ENCODE measurements at places on chromosomes 5 and 9.

- DNase-seq = no peak
Observed at GRCh38 chr5:36928947-36929346, 52.4 kb downstream of the NIPBL start.

GRCh38 chr5:173592050-173592669, 24.3 kb downstream of the BOD1 start:
- no peak for DNase-seq

DNA sequence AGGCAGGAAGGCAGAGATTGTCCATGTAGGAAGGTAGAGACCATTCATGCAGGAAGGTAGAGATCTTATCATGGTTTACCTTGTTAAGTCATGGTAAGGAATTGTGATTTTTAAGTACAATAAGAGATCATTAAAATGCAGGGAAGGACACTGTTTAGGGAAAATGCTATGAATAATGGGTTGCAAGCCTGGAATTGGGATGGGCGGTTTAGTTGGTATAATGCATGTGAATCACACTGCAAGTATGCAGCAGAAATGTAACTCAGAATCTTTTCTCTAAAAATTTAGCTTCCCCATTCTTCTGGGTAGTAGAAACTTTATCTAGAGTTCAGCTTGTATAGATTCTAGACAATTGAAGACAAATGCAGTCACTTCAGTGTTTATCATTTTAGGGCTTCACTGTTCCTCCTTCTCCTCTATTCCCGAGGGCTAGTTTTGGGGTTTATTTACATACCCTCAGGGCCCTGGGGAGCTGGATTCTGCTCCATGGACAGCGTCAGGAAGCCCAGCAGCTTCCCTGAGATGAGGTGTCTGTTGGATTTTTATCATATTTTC, 212.0 kb downstream of the SREK1 start:
- DNase-seq = no peak

- DNase-seq = no peak
Observed at GRCh38 chr5:84303315-84303714, 81.4 kb downstream of the EDIL3 start.

- DNase-seq = no peak
Observed at GRCh38 chr5:157562111-157562581, 13.4 kb downstream of the ADAM19 start.

GRCh38 chr5:134659456-134659855, 10.9 kb downstream of the SEC24A start:
- no peak for DNase-seq

- no peak for DNase-seq
Observed at GRCh38 chr5:146586752-146587151, 70.8 kb upstream of the GPR151 start.

GRCh38 chr9:94482110-94482509, 72.8 kb upstream of the PCAT7 start:
- DNase-seq = no peak

GRCh38 chr5:33232731-33233505, 207.8 kb upstream of the TARS1 start:
- DNase-seq = no peak

DNA sequence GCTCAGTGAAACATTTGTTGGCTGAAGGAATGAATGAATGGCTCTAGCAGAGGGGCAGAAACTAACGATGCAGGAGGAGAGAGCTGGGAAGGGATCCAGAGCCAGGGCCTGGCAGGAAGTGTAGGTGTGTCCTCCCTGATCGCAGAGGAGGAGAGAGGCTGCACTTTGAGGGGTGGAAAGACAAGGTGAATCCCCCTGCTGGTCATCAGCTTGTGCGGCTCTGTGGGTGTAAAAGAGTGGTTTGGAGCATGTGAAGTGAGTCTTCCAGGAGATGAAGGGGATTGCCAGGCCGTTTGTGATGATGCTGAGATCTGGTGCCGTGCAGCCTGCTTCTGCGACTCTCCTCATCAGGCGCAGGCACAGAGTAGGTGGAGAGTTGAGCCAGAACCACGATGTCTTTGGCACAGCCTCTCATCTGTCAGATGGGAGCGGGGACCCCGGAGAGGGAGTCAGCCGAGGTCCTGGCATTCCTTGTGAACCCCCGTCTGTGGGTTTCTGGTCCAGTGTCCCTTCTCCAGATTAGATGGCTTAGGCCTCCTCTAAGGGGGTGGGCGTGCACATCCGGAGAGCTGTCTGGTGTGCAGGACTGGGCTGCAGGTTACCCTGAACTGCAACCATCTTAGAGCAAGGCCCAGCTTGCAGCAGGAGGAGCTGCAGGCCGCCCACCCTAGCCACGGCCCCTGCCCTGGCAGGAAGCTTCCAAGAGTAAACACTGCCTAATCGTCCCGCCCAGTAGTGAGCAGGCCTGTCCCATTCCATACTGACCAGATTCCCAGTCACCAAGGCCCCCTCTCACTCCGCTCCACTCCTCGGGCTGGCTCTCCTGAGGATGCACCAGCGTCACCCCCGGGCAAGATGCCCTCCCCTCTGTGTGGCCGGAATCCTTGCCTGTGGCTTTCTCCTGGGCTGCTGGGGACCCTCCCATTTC, at the start of gene ADAMTS13:
Gene ADAMTS13 (plus strand): TSS at position 753 of the 928 bp plus-strand sequence. CDS start 77 bp downstream, at position 830.
- DNase-seq = no peak

- DNase-seq = no peak
Observed at GRCh38 chr9:115088860-115089259, 29.1 kb downstream of the TNC start.

- DNase-seq = no peak
Observed at GRCh38 chr9:31824860-31825259, 559.6 kb upstream of the ACO1 start.

DNA sequence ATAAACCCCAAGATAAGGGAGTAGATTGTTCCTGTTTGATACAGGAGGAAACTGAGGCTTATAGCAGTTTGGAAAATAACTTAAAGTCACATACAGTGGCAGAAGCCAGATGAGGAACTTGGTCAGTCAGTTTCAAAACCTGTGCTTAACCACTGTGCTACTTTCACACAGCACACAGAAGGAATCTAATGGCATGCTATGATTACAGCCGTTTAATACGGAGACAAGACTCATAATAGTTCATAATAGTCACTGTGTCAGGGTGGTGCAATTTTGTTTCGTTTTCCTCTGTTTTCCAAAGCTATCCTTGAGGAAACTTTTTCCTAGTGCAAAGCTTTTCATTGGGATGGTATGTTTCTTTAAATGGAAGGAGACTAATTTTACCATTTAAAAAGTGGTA, 112.3 kb downstream of the GCNT1 start:
- DNase-seq = no peak

- DNase-seq = no peak
Observed at GRCh38 chr5:141680751-141681201, 1.3 kb downstream of the ARAP3 start.

DNA sequence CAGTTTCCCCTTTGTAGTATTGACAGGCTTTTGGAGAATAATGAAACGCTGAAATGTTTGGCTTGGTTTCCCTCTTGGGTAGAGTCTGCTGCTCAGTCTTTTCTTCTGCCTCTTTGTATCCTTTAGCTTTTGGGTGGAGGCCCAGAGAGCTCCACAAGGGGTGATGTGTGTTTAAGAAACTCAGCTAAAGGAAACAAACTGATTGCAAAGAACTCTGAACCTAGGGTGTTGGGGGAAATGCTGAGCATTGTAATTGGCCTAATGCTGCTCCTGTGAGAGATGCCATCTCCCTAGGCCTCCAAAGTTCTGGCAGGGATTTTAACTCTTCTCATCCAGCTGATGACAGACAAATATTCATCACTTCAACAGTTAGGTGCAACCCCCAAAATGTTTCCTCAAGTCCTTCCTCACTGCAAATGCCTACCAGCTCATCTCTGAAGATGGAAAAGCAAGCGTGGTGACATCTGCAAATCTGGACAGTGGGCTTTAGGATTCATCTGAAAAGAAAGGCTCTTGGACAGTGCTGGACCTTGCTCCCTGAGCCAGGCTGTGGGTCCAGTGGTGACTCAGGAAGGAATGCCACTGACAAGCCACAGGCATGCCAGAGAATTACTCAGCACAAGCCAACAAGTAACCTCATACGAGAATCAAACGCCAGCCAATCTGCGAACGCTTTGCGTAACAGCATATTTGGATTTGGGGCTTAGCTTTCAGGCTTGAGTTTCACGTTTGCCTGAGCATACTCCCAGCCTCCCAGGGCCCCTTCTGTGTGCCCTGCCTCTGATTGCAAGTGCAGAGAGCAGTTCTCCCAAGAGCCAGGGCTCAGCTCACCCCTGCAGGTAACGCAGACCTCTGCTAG, 30.5 kb upstream of the ZSWIM6 start:
- DNase-seq = no peak

- no peak for DNase-seq
Observed at GRCh38 chr5:148855249-148856008, 29.0 kb downstream of the ADRB2 start.

GRCh38 chr9:36798350-36799065, 225.8 kb downstream of the MELK start:
- no peak for DNase-seq

- no peak for DNase-seq
Observed at GRCh38 chr5:175436359-175436758, 7.6 kb downstream of the DRD1 start.

- DNase-seq = no peak
Observed at GRCh38 chr5:10745133-10745532, 15.9 kb downstream of the DAP start.

GRCh38 chr9:111037708-111038330, 451 bp downstream of the LPAR1 start:
- DNase-seq = no peak

DNA sequence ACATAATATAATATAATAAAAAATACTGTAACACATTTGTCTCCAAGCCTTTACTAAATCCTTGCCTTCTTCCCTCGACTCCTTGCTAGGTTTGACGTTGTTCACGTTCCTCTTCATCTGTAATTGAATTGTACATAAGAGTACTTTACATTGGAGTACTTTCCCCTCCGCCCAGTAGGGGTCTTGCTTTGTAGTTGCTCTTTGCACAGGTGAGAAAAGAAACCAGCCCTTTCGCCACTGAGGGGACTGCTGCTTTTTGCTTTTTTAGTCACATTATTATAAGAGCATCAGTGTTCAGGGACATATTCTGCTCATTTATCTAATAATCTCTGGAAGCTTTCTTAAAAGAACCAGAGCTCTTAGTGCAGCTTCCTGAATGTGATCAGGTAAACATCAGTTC, 115.0 kb downstream of the CETN3 start:
- no peak for DNase-seq

DNA sequence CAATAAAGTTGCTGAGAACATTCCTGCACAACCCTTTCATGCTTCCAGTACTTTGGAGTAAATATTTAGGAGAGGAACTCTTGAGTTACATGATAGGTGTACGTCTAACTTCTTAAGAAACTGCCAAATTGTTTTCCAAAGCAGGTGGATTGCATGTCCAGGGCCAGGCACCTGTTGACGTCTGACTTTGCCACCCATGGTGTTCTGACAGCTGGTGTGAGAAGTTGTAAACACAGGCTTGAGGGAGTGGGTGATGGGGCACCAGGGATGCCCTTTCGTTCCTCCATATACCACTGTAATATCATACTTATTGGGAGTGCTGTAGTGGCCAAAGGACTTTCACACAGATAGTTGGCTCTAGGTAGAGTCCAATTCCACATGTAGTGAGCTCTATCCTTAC, 352.1 kb downstream of the GADD45G start:
- DNase-seq = no peak

- no peak for DNase-seq
Observed at GRCh38 chr9:99980598-99980997, 74.1 kb downstream of the STX17 start.

- DNase-seq = no peak
Observed at GRCh38 chr9:27355166-27355565, 58.2 kb upstream of the EQTN start.

GRCh38 chr5:141402553-141403243, at the start of gene PCDHGA9:
PCDHGA9 (plus strand) TSS chr5:141402778; CDS start chr5:141402953, 175 bp downstream.
- DNase-seq = no peak

- no peak for DNase-seq
Observed at GRCh38 chr5:159735036-159735435, 181.2 kb upstream of the ADRA1B start.

DNA sequence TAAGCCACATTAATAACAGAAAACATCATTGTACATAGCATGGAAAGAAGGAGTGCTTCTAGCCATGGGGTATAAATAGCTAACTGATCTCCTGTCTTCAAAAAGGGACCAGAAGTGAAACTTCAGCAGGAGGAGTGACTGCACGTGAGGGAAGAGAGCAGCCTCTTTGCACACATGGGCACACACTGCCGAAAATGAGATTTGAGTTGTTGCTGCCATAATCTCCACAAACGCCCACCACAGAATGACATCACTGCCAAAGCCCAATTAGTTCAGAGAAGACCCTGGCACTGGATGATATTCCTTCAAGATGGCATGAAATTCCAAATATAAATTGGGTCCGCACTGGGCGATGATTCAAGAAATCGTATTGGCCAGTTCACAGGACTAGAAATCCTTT, 238.9 kb upstream of the NR4A3 start:
- DNase-seq = no peak

- DNase-seq = no peak
Observed at GRCh38 chr9:129287619-129288305, 109.7 kb upstream of the IER5L start.

DNA sequence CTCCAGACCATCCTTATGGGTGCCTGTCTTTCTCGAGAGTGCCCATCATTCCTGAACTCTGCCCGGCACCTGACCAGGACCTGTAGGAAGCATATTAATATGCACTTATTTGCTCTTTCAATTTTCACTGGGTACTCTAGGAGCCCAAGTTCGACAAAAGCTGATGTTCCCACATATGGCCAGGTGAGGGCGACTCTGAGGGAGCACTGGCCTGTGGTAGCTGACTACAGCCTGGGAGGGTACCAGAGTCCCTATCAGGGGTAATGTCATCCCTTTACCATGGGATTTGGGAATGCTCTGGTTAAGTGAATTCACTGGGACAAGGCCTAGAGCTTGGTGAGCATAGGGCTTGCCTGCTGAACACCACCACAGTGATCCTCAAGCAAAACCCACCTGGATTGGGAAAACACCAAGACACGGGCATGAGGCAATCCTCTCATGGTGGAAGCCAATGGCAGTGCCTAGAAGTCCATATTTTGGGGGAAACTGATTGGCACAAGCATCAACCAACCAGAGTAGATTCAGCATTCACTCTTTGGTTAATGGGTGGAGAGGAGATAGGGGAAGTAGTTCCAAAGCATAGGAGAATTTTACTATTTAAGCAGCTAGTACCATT, 112.2 kb downstream of the MTX3 start:
- no peak for DNase-seq

GRCh38 chr5:6737043-6737941, 24.1 kb downstream of the TENT4A start:
- no peak for DNase-seq

GRCh38 chr5:144328980-144329379, 158.3 kb downstream of the KCTD16 start:
- no peak for DNase-seq

All from stimulated activated CD4-positive, alpha-beta T cell treated with anti-CD3 and anti-CD28 coated beads, TNF-alpha, amount 100 ng/mL, for 4 hours (primary cell).